ENCODE measurements at places on chromosomes 2 and 18.

- DNase-seq: no peak
These were observed 11.2 kb upstream of the BOD1L2 start for GRCh38 chr18:57135699-57136098.

DNA sequence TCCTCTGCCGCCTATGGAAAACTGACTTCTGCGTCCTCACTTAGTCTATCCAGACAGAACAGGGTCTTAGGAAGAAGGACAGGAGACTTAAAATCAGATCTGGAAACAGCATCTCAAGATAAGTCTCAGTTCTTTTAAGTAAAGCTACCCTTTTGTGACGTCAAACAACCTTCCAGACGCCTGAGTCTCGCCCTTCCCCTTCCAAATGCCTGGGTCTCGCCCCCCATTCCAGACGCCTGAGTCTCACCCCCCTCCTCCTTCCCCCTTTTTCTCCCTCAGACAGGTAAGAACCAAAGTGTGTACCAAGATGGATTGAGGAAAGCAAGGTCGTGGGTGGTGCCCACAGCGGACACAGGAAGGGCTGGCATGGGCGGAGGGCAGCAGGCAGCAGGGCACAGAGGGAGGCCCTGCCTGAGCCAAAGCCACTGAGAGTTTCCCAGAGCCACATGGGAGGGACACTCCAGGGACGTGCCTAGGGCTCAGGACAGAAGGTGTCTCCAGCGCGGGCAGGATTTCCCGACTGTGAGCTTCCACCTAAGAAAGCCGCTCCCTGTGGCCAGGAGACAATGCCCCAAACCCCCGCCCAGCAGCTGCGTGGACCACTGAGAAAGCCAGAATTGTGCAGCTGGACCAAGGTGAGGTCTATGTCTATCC is 51.3 kb downstream of the ANKMY1 start:
- DNase-seq: no peak

DNA sequence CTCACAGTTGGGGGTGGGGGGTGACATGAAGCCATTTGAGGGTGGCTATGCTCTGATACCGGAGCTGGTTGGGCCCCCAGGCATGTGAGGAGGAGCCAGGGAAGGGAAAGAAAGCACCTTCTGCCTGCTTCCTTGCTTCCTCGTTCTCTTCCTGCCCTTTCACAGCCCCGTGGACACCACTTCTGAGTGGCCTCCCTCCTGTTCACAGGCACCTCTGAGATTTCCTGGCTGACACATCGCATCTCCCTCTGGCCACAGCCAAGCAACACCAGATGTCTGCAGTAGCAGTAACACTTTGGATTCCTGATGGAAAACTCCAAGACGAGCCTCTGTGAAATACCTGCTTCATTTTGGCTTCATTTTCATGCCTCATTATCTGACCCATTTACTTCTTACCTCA is 64.7 kb upstream of the ST3GAL5 start:
- no peak for DNase-seq

- no peak for DNase-seq
These were observed 6.6 kb downstream of the TRAF3IP1 start for GRCh38 chr2:238326801-238327365.

DNA sequence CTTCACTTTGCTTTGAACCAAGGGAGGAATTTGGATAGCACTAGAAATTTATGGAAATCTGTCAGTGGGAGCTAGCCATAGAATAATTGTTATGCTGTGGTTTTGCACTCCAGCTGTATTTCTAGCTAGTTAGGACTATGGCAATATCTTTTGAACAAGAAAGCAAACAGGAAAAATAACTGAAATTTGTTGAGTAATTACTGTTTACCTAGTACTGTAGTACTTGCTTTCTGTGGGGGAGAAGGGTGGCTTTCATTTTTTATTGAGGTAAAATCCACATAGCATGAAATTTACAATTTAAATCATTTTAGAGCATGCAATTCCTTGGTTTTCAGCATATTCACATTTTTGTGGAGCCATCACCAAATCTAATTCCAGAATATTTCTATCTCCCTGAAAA is 28.4 kb downstream of the MBD5 start:
- no peak for DNase-seq

GRCh38 chr2:33670392-33670937 is 71.4 kb upstream of the FAM98A start:
- no peak for DNase-seq

- no peak for DNase-seq
These were observed 86.9 kb downstream of the LTBP1 start for GRCh38 chr2:33033606-33034081.

- DNase-seq: no peak
These were observed 91.3 kb downstream of the SATB2 start for GRCh38 chr2:199366406-199366805.

DNA sequence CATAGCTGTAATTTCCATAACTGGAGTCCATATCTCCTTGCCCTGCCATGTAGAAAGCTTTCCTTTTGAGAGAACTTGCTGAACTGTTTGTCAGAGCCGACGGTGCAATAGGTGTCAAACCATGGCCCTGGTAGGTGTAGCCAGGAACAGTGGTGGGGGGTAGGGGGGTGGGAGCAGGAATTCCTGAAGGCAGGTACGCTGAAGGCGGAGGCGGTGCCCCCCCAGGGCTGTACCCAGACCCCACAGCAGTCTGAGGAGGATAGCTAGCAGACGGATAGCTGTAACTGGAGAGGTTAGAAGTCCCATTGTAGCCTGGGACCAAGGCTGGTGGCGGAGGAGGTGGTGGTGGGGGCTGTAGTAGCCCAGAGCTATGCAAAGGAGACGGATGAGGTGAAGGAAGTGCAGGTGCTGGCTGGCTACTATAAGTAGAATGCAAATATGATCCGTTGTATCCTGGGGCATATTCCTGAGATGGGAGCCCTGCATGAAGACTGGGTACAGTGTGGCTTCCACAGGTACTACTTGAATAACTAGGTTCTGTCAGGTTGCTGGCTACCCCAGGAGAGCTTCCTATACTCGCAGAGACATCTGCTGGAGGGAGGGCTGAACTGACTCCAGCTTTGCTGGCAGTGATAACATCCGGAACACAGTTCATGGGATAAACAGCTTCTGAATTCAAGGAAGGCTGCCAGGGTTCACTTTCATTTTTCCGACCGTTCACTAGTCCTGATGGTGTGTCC is 124.8 kb downstream of the FIGN start:
- DNase-seq: no peak

GRCh38 chr2:218990612-218991011 is 2.6 kb downstream of the CRYBA2 start:
- DNase-seq: no peak

DNA sequence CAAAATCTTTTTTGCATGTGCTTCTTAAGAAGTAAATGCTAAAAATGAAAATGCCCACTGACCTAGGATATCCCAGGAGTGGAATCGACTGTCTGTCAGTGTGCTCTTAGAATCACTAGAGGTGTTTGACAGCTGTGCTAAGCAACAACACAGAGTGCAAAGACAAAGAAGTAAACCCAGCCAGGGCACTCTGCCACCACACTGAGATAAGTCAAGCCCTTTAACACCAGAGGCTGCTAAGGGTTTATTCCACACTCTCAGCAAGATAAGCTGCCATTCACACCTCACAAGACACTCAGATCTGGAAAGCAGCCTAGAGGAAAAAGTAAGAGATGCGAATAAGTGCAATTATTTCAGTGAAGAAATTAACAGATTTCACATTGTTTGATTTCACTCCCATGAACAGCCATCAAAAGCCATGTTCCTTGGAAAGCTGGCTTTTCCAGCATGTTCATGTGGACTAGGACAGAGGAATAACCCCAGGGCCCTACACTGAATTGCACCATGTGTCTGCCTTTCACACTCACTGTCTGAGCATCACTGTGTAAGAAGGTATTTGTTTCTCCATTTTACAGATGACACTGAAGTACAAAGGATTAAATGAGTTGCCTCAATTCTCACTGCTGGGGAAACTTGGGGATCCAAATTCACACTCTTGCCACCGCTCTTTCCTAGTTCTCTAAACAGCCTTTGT is 6.0 kb upstream of the BMP10 start:
- DNase-seq: no peak

DNA sequence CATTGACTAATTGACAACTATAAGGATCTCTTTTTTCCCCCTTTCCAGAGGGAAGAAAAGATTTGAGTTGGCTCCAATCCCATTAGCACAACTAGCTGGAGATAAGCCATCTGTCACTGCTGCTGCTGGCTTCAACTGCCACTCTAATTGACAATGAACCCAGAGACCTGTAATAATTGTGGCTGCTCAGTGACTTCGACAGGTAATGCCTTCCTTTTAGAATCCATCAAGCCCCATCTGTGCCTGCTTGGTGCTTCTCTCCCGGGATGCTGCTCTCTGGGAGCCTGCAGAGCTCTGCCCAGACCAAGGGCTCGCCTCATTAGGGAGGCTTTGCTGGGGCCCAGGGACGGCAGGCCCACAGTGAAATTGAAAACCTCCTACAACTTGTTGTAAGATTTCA is 376.7 kb upstream of the SOX11 start:
- DNase-seq: no peak

GRCh38 chr2:218986148-218986761 is 1.3 kb upstream of the FEV start:
- DNase-seq: no peak

GRCh38 chr2:232653441-232653840 is 20.0 kb downstream of the EFHD1 start:
- no peak for DNase-seq

DNA sequence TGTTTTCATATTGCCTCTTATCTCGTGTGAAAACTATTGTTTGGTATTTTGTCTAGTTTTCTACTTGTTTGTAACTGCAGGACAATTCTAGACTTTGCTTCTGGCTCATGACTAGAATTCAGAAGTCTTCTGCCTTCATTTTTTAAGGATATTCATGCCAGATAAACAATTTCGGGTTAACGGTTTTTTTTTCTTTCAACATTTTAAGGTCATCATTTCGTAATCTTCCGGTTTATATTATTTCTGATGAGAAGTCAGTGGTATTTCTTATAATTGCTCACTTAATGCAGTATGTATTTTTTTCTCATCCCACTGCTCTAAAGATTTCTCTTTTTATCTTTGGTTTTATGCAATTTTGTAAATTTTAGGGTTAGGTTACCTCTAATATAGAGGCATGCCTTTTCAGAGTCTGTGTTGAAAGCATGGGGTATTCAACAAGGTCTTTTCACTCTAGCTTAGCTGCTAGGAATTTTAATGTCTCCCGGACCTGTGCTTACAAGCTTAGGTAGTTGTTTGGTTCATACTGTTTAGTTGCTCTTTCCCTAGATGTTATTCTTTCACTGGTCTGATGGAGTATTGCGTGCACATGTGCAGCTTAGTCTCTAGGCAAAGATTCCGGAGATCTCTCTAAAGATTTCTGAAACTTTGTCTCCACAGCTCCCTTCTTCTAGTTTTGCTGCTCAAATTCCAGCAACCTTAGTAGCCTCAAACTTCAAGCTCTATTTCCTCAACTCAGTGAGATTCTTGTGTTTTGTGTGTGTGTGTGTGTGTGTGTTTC is 198.1 kb downstream of the MCFD2 start:
- no peak for DNase-seq

- no peak for DNase-seq
These were observed 181.9 kb upstream of the DTNA start for GRCh38 chr18:34528177-34528576.

DNA sequence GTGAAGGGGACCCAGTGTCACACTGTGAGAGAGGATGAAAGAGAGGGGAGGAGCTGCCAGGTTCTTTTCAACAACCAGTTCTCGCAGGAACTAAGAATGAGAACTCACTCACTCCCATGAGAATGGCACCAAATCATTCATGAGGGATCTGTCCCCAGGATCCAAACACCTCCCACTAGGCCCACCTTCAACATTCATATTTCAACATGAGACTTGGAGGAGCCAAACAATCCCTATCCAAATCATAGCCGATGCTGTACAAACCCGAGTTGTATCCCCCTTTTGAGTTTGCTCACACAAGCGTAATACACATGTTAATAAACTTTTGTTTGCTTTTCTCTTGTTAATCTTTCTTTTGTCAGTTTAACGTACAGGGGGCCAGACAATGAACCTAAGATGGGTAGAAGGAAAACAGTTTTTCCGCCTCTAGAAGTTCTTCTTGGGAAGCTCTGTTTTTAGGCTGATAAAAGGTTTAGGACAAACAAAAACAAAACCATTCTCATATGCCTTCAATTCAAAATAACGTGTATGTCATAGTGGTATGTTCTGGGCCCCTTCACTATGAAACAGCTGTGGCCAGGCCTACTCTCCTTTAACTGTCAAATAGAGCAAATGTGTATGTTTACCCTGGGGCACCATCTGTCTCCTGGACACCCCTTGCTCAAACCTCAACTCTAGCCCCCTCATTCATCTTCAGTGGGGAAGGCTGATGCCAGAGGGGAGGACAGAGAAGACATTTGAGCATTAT is 9.1 kb upstream of the TMEM37 start:
- DNase-seq: no peak

DNA sequence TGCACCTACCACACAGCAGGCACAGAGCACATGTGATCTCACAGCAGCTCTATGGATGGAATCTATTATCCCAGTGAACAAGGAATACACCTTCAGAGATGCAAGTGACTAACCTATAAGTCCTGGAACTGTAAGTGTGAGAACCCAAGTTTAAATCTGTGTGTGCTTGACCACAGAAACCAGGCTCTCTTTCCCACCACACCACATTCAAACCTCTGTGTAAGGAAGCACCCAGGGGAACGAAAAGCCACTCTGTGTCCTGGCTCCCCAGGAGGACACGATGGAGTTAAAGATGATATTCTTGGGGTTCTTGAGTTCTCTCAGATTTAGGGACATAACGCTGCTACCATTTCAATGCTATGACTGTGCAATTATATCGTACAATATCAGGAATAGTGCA is 38.9 kb downstream of the TTR start:
- DNase-seq: no peak

- DNase-seq: no peak
These were observed 134.0 kb upstream of the SERTAD2 start for GRCh38 chr2:64787698-64788097.

DNA sequence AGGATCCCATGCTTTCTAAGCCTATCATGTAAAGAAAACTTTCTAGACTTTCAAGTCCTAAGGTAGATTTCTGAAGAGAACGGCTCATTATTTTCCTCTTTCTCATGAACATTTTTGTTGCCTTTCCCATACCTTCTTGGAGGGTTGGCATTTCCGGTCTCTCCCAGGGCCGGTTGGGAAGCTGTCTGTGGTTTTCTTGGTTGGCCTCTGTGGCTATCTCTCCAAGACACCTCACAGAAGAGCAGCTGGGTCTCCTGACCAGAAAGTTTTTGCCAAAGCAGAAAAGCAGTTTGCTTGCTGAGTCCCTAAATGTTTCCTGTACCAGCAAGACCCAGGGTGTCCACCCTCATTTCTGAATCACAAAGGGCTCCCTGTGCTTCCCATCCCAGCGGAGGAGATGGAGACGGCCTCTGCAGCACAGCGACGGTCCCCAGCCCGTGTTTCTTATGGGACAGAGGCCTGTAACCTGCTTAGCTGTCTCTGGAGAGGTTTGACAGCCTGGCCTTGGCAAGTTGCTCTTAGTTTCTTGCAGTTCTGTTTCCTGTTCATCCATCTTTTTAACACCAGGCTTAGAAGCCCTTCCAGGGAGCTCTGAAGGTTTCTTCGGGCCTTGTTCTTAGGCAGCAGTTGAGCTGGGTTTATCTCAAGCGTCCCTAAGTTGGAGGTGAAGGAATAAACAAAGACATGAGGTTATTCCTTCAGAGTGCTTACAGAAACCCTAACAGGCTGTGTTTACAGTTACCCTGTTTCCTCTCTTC is 39.8 kb downstream of the GREB1 start:
- DNase-seq: no peak

GRCh38 chr2:122886479-122887145 is 1131.2 kb downstream of the TSN start:
- DNase-seq: no peak

Data from neural crest cell (in vitro differentiated cells).